Hair follicular keratinocyte (primary cell): ENCODE measurements at places on chromosomes 2 and 18. TPM values are rescaled to one million over a fixed set of nuclear protein-coding genes. Genes with fewer than 3 reads are reported as not detected.

ANKRD30B gene
- not detected in 2 replicates for total RNA-seq

ETAA1 gene
- total RNA-seq: 14.0 and 14.1 TPM in 2 replicates

RNF149 gene
- total RNA-seq: 49.5 and 56.1 TPM in 2 replicates

CERKL gene
- not detected in 2 replicates for total RNA-seq

CD207 gene
- total RNA-seq: not detected in 2 replicates

ZDBF2 gene
- 2.5 and 4.2 TPM in 2 replicates for total RNA-seq

MTIF2 gene
- total RNA-seq: 41.2 and 44.2 TPM in 2 replicates

KCNF1 gene
- total RNA-seq: 0.04 TPM in 1 of 2 replicates, not detected in the other

CFAP65 gene
- not detected in 2 replicates for total RNA-seq

CTLA4 gene
- not detected in 2 replicates for total RNA-seq

PFN4 gene
- 0.39 TPM in 1 of 2 replicates, not detected in the other for total RNA-seq

TUBA3E gene
- not detected in 2 replicates for total RNA-seq

CKAP2L gene
- total RNA-seq: 11.3 and 21.2 TPM in 2 replicates

DCDC2C gene
- total RNA-seq: not detected in 2 replicates

IL36G gene
- total RNA-seq: 5.0 and 9.3 TPM in 2 replicates

FTCDNL1 gene
- 0.08 and 0.57 TPM in 2 replicates for total RNA-seq

NPPC gene
- not detected in 2 replicates for total RNA-seq

OSGEPL1 gene
- total RNA-seq: 9.2 and 9.8 TPM in 2 replicates

TCF7L1 gene
- total RNA-seq: 1.4 and 2.0 TPM in 2 replicates

IL36RN gene
- 0.15 and 1.0 TPM in 2 replicates for total RNA-seq

HS1BP3 gene
- total RNA-seq: 27.4 and 27.8 TPM in 2 replicates

TFPI gene
- total RNA-seq: 1.4 and 2.3 TPM in 2 replicates

ACTR1B gene
- total RNA-seq: 37.4 and 53.5 TPM in 2 replicates

QPCT gene
- total RNA-seq: 9.7 and 32.3 TPM in 2 replicates

TSPYL6 gene
- not detected in 2 replicates for total RNA-seq

FEV gene
- not detected in 2 replicates for total RNA-seq

CNDP1 gene
- total RNA-seq: not detected in 2 replicates

CYP1B1 gene
- total RNA-seq: 6.4 and 15.3 TPM in 2 replicates

POU3F3 gene
- total RNA-seq: not detected in 2 replicates

FABP1 gene
- not detected in 2 replicates for total RNA-seq

XRCC5 gene
- total RNA-seq: 148 and 230 TPM in 2 replicates
